SK-MEL-5 (cell line): ENCODE measurements at places on chromosomes 13 and 19. TPM values are rescaled to one million over a fixed set of nuclear protein-coding genes. Genes with fewer than 3 reads are reported as not detected.
A peak's percentile ranks its signal among the peaks of the same experiment; 100 is the strongest.

DNA sequence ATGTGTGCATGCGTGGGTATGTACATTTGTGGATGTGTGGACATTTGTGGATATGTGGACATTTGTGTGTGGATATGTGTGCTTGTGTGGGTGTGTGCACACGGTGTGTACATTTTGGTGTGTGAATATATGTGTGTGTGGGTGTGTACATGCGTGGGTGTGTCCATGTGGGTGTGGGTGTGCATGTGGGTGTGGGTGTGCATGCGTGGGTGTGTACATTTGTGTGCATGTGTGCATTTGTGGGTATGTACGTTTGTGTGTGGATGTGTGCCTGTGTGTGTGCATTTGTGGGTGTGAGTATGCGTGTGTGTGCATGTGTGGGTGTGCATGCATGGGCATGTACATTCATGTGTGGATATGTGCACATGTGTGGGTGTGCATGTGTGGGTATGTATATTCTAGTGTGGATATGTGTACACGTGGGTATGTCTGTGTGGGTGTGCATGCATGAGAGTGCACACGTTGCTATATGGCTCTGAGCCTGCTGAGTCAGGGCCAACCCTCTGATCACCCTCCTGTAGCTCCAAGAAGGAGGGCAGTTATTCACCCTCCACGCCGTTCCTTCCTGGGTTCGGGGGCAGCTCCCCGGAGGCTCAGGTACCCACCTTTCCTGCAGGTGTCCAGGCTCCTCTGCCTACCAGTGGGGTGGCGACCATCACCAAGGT lies 20.3 kb downstream of the COMP start:
- no peak for DNase-seq

GRCh38 chr19:39296055-39296645 lies at the start of gene IFNL1:
TSS of gene IFNL1 (plus strand) at chr19:39296407. CDS start at chr19:39296422, 15 bp downstream.
- no peak for DNase-seq

GRCh38 chr13:48448285-48448958 lies 35.5 kb upstream of the LPAR6 start:
- no peak for DNase-seq

DNA sequence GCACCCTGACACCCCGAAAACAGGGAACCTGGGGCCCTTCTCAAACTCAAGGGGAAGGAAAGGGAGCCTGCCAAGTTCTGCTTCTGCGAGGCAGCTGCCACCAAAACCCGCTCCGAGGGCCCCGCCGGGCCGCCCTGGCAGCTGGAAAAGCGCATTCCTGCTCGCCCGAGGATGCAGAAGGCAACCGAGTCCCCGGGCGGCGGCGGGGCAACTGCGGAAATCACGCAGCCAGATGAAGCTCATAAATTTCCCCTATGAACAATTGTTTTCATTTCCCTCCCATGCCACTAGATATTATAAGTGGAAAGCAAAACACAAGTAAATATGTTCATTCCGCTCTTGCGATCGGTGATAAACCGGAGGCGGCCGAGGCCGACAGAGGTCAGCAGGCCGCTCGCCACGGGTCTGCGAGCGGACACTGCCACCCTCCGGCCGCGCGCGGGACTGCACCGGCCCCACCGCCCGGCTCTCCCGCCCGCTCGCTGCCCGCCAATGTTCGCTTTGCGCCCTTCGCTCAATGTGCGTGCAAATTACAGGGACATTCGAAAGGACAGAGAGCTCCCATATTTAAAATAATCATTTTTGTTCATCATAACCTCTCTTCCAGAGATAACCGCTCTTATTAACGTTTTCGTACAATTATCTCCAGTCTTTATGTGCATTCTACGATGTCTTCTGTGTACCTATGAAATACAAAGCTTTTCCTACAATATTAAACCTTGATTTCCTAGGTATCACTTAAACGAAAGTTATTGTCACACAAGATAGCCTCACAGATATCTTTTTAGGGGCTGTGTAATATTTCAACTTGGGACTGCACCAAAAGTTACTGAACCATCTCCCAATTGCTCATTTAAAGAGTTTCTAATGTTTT lies 120.8 kb upstream of the ZNF507 start:
- peak; percentile 44 for DNase-seq

- no peak for DNase-seq
Measured at GRCh38 chr19:2627855-2628254, 74.6 kb downstream of the GNG7 start.

DNA sequence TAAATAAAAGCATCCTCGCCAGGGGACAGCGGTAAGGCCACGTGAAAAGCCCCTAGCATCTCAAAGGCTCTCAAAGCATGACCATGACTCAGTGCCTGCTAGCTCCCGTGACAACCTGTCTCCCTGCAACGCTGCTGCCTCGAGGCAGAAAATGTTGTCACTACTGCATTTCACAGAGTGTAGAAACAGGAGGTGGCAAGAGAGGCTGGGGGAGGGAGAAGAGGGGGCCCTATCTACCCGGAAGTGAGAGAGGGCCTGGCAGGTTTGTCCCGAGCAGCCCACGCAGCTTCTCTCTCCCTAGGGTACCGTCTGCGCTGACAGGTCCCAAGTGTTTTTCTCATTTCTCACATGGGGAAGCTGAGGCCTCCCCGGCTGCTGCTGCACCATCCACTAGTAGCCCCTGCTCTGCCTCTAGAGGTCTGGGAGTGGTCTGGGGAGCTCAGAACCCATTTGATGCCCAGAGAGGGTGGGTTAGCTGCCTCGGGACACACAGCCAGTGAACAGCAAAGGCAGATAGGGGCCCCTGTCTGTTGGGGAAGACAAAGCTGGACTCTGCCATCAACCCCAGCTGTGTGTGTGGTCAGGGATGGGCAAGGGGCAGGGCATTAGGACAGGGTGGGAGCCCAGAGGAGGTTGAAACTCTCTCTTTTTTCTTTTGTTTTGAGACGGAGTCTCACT lies 3.7 kb downstream of the TINCR start:
- peak; percentile 90 for DNase-seq

DNA sequence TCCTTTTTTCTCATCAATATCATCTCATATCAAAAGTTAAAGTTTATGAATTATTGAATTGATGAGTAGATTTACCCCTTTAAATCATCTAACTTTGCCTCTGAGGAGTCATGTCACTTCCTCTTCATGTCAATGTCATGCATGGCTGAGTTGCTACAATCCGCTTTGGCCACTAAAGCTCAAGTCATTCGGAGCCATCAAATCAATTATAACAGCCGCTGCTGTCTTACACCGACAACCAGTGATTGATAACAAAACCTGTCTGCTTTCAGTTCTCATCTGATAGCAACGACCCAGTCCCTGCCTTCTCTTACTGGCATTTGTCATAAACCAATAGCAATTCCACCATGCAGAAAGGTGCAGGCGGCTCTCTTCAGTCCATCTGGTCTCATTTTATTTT lies 429.3 kb downstream of the DIAPH3 start:
- no peak for DNase-seq

CEACAM7 gene
- not detected in 2 replicates for total RNA-seq
